Activated CD8-positive, alpha-beta memory T cell treated with anti-CD3 and anti-CD28 coated beads, Interleukin-2, amount 50 U/mL, for 48 hours (primary cell): ENCODE measurements at places on chromosomes 11 and 22.

- no peak for DNase-seq
Measured at GRCh38 chr22:26921726-26922125, 264.3 kb downstream of the MIAT start.

DNA sequence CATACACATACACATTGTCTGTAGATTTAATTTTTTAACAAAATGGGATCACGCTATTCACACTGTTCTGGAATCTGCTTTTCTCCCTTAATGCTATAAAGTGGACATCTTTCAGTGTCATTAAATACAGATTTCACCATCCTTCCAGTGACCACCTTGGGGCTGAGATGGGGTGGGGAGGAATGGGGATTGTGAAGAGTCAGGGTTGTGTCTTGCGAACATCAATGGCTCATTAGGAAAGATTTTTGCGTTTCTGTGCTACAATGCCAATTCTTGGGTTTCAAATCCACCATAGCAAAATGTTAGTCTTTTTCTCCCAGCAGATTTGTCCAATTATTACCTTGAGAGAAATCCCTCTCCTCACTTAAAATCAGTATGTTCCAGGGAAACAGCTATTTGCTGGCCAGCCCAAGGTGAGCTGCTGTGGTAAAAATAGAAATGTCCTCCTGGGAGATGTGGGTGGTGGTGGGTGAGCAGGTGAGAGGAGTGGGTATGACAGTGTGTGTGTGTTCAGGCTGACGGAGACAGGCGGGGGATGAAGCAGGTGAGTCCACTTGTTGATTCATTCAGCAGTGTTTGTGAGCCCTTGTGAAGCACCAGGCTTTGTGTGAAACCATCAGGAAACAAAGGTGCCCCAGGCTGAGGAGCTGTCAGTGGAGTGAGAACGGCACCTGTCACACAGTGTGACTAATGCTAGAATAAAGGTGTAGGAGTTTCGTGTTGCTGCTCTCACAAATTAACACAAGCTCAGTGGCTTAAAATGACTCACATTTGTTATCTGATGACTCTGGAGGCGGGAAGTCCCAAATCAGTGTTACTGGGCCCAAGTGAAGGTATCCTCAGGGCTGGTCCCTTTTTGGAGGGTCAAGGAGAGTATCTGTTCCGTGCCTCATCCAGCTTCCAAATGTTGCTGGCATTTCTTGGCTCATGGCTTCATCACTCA is 1.7 kb upstream of the CBX6 start:
- peak; percentile 79 for DNase-seq

- DNase-seq = no peak
Measured at GRCh38 chr22:33381531-33382406, 323.6 kb upstream of the SYN3 start.

DNA sequence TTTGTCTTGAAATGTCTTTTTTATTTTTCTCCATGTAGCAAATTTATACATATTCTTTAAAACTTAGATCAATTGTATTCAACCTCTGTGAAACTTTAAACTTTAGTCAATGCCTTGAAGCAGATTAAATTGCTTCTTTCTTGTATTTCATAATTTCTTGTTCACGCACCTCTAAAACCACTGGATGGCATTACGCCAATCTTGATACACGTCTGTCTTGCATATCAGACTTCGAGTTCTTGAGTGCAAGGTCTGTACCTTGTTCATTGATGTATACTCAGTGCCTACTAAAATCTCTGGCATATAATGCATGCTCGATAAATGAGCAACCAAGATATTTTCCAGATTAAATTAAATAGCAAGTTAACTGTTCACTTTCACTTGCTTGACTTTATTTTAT is 236.8 kb downstream of the CASP12 start:
- no peak for DNase-seq

DNA sequence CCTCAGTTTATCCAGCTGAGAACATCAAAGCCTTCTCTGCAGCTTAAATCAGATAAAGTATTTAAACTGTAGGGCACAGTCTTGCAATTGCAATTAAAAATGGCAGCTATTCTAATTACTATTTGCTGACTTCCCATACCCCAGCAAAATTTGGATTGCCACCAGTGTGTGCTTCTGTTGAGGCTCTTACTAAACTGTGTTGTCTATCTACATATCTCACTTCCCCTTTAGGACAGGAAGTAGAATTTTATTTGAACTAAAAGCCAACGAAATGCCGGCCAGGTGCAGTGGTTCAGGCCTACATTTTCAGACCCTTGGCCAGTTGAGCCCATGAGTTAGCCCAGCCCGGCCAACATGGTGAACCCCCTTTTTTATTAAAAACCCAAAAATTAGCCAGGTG is 7.1 kb downstream of the SAA4 start:
- no peak for DNase-seq

DNA sequence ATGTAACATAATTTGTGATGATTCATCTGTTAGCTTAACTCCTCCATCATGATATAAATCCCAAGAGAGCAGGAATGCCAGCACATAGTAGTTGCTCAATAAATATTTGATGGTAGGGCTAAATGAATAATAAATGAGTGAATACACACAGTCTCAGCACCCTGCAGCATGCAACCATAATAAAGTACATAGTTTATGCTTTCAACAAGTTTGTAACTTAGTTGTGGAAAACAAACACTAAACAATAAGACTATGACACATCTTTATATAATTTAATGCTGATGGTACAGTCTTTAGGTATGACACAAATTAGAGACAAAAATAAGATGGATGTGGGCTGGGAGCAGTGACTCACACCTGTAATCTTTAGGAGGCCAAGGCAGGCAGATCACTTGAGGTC is 3.8 kb downstream of the ALKBH8 start:
- DNase-seq = no peak

- DNase-seq = peak; percentile 85
Measured at GRCh38 chr11:46295312-46296058, 18.0 kb downstream of the CREB3L1 start.

- DNase-seq = no peak
Measured at GRCh38 chr22:44187652-44188230, 7.0 kb downstream of the PARVG start.

DNA sequence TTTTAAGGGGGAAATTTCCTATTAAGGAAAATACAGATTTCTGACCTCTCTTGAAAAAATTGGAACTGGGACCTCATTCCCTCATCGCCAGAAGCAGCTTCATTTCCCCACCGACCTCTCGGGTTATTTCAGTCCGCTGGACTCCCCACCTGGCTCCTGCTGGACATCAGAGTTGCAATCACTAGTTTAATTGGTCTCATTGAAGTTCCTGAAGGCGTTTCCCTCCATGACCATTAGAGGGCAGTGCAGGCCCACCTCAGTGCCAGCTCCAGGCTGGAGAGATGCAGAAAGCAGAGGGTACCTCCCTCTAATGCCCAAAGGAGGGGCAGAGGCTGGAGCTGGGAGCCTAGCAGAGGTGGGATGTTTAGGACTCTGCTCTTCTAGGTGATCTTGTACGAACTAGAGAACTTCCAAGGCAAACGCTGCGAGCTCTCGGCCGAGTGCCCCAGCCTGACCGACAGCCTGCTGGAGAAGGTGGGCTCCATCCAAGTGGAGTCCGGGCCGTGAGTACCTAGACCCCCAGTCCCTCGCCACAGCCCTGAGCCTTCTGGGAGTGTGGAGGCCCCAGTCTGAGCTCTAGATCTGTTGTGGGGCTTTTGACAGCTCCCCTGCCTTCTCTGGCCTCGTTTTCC is 2.7 kb downstream of the CRYBB3 start:
- peak; percentile 81 for DNase-seq

GRCh38 chr11:798093-798713 is at the start of gene SLC25A22:
Gene SLC25A22, minus strand, starts transcription at chr11:798281. Its CDS starts 3,275 bp downstream, at chr11:795006.
- peak; percentile 92 for DNase-seq

DNA sequence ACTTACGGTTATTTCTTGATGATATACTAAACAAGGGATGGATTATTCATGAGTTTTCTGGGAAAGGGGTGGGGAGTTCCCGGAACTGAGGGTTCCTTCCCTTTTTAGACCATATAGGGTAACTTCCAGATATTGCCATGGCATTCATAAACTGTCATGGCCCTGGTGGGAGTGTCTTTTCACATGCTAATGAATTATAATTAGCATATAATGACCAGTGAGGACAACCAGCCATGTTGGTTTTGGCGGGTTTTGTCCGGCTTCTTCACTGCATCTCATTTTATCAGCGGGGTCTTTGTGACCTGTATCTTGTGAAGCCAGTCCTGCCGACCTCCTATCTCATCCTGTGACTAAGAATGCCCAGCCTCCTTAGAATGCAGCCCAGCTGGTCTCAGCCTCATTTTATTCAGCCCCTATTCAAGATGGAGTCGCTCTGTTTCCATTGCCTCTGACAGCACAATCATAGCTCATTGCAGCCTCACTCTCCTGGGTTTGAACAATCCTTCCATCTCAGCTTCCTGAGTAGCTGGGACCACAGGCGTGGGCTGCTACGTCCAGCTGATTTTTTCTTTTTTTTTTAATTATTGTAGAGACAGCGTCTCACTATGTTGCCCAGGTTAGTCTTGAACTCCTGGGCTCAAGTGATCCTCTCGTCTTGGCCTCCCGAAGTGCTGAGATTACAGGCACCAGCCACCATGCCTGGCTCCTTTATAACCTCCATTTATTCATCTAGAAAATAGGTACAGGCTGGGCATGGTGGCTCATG is 52.6 kb upstream of the EMID1 start:
- DNase-seq = no peak

DNA sequence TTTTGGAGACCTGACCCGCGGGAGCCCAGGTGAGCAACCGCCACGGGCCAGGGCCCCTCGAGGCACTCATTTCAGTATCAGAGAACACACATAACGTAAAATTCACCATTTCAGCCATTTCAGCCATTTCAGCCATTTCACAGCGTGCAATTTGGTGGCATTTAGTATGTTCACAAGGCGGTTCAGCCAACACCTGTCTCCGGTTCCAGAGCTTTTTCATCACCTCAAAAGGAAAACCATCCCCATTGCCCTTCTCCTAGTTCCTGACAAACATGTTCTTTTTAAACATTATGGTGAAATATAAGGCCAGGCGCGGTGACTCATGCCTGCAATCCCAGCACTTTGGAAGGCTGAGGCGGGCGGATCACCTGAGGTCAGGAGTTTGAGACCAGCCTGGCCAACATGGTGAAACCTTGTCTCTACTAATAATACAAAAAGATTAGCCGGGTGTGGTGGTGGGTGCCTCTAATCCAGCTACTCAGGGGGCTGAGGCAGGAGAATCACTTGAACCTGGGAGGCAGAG is 119.3 kb downstream of the KCNQ1 start:
- DNase-seq = no peak

DNA sequence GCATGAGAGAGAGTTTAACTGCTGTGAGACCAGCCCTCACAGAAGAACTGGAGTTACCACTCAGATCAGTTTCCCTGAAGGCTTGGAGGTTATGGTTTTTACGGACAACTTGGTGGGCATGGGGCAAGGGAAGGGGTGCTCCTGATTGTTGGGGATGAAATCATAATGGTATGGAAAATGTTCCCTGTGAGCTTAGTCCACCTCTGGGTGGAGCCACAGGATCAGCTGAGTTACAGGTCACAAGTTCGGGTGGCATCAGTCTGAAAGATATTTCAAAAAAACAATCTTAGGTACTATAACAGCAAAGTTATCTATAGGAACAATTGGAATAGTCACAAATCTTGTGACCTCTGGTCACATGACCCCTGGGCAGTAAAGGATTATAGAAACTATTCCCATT is 162.9 kb downstream of the DLG2 start:
- no peak for DNase-seq

GRCh38 chr22:37186997-37187522 is 987 bp downstream of the C1QTNF6 start:
- DNase-seq = no peak

- peak; percentile 80 for DNase-seq
Measured at GRCh38 chr11:124740277-124740882, 638 bp downstream of the NRGN start.

- peak; percentile 35 for DNase-seq
Measured at GRCh38 chr11:69839516-69839915, 20.3 kb upstream of the FGF3 start.

- DNase-seq = no peak
Measured at GRCh38 chr22:24506802-24507438, 11.8 kb downstream of the UPB1 start.

GRCh38 chr22:17233348-17234043 is 14.3 kb upstream of the ADA2 start:
- no peak for DNase-seq

- no peak for DNase-seq
Measured at GRCh38 chr11:75041263-75041662, 52.5 kb downstream of the NEU3 start.

DNA sequence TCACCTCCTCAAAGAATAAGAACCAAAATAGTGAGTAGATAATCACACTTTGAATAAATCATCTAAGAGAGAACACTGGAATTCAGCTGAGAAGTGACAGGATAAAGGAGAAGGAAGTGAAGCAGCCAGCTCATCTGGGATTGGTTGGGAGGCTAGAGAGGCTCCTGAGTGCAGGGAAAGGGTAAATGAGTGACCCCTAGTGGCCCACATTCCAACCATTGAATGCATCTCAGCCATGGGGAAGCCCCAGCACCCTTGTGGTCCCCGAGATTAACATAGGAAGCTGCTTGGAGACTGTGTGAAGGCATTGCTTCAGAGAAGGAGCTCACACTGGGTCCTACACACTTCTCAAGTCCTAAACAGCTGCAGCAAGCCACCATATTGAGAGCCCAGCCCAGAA is 82.3 kb downstream of the JRKL start:
- no peak for DNase-seq

GRCh38 chr22:36439481-36440271 is 41.8 kb downstream of the TXN2 start:
- DNase-seq = no peak

GRCh38 chr11:108857382-108857781 is 192.5 kb downstream of the DDX10 start:
- no peak for DNase-seq

DNA sequence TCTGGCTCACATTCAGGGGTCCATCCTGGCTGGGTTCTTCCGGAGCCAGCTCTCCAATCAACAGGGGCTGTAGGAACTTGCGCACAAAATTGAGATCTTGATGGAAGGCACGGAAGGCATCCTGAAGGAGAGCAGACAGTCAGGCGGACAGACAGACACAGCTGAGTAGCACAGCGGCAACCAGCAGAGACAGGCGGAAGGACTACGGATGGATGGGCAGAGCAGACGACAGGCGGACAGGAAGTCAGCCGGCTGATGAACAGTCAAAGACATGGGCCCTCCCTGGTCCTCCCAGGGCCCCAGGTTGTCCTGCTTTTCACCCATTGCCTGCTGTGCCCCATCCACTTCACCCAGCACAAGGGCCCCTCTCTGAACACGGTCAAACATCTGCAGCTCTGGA is 11.3 kb downstream of the FADS3 start:
- no peak for DNase-seq

DNA sequence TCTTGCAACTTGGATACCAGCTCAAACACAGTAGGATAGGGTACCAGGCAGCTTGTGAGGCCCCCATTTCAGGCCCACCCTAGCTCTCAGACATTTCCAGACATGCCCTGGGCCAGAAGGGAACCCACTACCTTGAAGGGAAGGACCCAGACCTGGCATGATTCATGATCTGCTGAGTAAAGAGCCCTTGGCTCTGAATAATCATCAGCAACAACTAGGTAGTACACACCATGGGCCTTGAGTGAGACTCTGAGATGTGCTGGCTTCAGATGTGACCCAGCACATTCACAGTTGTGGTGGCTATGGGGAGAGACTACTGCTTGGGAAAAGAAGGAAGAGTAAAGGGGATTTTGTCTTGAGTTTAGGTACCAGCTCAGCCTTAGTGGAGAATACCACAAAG is 23.6 kb downstream of the JRKL start:
- DNase-seq = no peak
